ENCODE measurements at places on chromosomes 16 and 17.

DNA sequence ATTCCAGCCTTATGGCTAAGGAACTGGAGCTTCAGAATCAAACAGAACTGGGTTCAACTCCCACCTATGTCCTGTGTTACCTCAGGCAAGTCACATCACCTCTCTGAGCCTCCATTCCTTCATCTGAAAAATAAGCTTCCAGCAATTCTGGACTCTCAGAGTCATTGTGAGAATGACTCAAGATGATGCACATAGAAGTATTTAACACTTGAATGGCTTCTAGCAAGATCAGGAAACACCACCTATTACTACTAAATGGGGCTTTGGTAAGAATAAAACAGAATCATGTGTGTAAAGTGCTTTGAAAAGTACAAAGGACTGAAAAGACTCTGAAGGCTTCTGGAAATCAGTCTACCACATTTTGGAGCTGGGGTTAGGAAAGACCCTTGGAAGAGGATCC is 30.8 kb upstream of the CALB2 start:
- DNase-seq = no peak

- DNase-seq = no peak
Observed at GRCh38 chr16:84040823-84041820, 1.5 kb downstream of the SLC38A8 start.

DNA sequence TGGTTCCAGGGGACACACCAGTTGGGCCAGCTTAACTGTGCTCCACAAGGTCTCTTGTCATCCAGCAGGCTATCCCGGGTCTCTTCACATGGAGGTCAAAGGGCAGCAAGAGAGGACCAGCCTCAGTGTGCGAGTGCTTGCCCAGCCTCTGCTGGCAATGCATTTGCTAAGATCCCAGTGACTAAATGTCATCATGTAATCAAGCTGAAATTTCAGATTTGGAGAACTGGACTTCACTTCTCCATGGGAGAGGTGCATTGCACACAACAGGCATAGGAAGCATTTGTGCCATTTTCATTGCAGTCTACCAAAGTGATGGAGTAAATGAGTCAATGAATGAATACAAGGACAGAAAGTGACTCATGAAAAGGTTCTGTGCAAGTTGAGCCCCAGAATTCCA is 51.2 kb upstream of the KDM8 start:
- no peak for DNase-seq

DNA sequence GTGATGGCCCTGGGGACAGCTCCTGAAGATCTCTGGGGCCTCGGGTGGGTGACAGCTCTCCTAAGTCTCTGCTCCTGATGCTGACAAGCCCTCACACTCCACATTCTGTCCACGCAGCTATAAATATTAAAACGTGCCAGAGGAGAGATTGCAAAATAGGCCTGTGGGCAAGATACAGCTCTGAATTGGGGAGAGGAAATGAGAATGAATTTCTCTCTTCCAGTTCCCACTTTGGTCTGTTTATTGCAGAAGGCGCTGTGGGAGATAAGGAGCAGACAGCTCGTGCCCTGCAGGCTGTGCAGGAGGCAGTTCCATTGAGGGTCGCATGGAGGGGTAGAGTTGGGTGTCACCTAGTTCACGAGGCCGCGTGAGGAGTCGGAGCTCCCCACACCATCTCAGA is 87.5 kb upstream of the SDK2 start:
- DNase-seq = no peak

- DNase-seq = no peak
Observed at GRCh38 chr17:68489919-68490318, 22.3 kb upstream of the PRKAR1A start.

DNA sequence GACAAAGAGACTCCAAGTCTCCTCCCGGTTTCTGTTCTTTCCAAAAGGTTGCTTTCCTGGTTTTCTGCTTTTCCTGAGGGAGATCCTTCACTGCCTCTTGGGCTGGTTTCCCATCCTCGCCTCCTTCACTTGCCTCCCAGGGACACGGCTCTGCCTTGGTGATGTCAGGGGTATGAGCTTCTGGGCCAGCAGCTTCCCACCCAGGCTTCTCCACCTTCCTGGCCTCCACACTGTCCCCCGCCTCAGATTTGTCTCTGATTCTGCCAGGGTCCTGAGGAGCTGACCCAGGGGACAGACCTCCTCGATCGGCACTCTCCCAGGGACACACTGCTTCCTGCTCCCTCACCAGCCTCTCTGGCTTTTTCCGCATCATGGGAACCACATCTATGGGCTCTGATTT is 14.5 kb downstream of the GPR179 start:
- DNase-seq = no peak
